ENCODE measurements at places on chromosomes 2 and 18.

DNA sequence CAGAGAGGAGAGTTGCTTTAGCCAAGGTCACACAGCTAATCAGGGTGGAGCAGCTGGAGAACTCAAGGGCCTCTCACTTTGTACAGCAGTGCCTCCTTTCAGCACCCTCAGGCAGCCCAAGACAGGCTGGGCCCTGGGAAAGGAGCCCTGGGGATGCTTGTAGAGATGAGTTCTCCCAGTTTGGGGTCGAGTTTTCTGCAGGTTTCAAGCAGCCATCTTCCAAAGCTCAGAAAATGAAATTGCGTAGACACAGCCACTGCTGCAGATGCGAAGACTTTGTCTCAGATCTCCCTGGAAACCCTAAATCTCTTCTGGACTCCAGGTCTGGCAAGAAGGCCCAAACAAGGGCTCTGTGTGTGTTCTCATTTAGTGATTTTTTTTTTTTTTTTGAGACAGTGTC, 22.5 kb downstream of the THNSL2 start:
- DNase-seq: no peak

- DNase-seq: no peak
Observed at GRCh38 chr2:9790702-9791225, 52.5 kb upstream of the TAF1B start.

DNA sequence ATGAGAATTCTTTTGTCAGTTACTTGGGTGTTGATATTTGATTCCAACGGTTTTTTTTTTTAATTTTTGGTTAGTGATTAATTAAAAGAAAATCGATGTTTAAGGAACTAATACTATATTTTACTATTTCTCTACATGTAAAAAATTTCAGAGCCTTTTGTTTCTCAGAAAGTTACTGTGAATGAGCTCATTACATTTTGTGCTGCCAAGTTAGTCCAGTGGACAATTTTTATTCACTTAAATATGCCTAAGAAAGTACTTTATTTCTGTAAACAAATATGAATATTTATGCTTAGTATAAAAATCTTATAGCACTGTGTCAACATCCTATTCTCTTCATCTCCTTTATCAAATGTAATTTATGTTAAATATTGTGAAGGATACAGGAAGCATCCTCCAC, 309.3 kb downstream of the CTNNA2 start:
- DNase-seq: no peak

DNA sequence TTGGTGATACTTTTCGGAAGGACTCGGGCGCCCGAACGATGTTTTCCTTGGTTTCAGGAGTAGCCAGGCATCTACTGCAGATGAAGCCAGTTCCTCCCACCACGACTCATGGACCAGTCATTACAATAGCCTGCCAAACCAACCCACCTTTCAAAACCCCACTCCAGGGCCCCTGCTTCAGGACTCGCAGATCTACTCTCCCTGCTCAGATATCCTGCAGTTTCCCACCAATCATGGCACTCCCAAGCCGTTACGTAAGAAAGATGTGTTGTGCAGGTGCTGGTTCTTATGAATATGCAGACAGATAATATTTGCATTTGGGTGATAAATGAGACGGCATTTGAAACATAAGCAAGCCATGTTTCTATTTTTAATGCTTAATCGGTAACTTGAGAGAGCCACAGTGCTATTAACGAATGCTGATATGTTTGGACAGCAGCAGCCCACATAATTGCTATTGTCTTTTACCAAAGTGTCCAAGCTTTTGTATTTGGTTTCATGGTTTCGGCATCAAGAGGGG, 3.5 kb upstream of the CYS1 start:
- DNase-seq: no peak

- DNase-seq: no peak
Observed at GRCh38 chr2:46367286-46367685, 70.1 kb downstream of the EPAS1 start.

DNA sequence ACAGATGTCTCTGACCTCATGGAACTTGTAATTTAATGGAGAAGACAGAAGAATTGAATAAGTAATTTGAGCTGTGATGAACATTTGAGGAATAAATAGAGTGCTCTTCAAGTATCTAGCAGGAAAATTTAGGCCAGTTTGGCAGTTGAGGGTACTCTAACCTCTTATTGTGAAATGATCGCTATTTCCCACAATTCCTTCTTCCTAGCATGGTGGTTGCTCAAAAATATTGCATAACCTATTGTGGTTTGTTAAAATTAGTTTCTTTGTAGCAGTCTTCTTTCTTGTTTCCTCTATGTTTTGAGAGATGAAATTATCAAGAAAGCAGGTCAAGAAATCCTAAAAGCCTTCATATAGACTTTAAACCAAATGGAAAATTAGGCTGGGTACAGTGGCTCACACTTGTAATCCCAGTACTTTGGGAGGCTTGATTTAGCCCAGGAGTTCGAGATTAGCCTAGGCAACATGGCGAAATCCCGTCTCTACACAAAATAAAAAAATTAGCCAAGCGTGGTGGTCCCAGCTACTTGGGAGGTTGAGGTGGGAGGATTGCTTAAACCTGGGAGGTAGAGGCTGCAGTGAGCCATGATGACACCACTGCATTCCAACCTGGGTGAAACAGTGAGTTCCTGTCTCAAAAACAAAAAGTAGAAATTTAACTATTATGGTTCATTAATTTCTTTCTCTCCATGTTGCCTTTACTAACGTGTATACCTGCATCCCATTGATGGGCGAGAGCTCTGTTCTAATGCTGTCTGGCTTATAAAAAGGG, 58.7 kb downstream of the RBKS start:
- DNase-seq: no peak

DNA sequence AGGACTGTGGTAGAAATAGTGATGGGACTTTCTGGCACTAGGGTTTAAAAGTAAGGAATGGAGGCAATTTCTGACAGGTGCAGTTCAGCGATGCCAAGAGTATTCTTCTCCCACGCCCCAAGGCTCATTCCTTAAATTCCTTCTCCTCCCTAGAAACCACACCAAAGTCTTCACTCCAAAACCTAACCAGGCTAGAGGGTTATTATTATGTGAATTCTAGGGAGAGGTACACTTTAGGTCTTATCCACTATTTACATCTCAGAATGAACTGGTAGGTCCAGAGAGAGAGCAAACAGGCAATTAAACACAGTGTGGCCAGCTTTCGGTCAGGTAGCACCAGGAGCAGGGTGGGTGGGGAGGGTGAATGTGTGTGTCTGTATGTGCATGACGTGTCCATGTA, 11.4 kb downstream of the IL1F10 start:
- no peak for DNase-seq

DNA sequence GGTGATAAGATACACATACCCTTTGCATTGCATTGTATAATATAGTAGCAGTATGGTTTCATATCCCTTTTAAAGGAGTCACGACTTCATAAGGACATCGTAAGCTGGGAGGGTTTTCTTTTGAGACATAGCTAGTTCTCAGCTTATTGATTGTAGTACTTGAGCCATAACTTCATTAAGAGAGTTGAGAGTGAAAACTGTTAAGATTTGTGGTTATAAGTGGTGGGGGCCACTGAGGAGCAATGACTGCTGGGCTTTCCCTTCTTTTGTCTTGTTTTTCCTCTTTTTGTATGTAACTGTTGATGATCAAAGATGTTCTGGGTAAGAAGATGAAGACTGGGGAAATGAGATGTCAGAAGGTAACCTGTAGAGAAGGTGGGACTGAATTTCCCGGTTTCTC, 11.0 kb downstream of the EIF5B start:
- no peak for DNase-seq

DNA sequence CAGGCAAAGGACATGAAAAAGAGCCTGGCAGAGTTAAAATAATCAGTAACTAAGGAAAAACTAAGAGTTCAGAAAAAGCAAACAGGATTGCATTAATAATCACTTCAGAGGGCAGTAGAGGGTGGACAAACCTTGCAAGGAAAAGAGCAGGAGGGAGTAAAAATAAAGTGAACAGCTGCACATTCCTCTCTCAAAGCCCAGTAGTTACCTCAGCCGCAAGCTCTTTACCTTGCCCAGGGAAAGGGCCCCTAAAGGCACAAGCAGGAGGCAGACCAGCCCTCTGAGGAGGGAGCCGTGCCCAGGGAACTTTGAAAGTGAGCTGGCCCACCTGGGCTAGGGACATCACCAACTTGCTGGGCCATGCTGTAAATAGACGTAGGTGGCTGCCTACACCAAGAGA, 196.9 kb downstream of the C1D start:
- no peak for DNase-seq

DNA sequence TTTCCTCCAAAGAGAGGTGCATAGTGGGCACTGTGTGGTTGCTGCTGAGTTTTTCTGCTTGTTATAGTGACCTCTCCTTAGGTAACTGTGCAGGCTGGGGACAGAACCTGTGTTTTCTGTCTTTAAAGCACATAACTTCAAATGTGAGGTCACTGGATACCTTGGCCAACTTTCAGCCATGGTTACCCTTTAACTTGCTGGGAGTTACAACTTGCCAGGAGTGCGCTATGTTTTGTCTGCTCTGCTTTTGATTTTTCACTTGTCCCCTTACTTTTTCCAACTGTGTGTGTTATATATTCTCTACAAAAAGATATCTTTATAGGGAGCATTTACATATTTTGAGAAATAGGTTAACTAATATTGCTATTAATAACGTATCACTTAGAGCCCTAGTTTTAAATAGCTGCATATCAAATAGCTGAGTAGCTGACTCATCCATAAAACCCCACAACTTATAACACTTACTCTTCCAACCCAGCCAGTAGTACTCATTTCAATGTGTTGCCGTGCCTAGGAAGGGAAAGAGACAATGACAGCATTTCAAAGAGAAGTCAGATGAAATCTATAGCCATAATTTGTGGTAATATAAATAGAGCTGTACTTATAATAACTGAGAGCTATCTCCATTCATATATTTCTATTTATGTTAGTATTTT, 51.6 kb downstream of the DPP4 start:
- no peak for DNase-seq

DNA sequence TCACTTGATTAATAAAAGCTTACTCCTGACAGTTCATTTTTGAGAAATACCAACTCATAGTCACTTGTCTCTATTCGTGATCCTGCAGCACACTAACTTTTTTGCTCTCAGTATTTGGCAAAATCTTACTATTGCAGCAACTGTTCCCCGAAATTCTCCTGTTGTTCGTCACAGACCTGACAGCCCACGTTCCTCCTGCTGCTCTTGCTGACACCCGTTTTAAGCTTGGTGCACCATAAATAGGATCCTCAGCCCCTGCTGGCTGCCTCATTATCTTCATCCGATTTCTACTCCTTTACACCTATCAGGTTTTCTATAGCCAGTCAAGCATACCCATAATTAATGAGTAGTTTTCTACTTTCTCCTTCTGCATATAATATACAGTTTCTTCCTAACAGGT, 368.8 kb downstream of the PLCL1 start:
- no peak for DNase-seq

GRCh38 chr2:200873560-200873959, 9.1 kb upstream of the CLK1 start:
- DNase-seq: no peak

DNA sequence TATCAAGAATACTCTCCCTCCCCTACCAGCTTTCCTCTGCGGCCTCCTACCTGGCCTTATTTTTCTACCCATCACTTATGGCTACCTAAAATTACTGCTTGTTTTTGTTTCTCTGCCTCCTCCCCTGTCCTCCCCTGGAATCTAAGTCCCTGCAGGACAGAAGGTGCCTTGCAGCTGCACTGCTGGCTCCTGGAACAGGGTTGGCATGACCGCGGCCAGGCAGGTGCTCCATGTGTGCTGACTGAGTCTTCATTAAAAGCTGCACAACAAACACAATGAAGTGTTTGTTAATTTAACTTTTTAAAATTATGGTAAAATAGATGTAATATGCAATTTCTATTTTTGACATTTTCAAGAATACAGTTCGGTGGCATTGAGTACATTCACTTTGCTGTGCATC, 171.9 kb upstream of the FHL2 start:
- DNase-seq: no peak

DNA sequence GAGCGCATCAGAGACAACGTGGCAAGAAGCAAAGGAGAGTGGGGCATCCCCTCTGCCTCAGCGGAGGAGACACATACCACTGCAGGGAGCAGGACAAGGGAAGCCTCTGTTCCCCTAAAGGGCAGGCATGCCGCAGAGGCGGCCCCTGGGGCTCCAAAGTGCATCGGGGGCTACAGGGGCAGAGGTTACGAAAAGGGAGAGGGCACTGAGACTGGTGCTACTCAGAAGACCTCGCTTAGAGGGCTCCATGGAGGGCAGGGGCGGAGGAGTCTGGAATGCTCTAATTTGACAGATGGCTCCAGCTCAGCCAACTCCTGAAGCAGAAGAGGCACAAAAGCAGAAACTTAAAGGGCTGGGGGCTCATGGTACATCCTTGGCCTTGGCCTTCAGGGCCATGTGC, 39.8 kb downstream of the FAM178B start:
- no peak for DNase-seq

- DNase-seq: no peak
Observed at GRCh38 chr2:192051533-192051932, 143.2 kb downstream of the TMEFF2 start.

- no peak for DNase-seq
Observed at GRCh38 chr2:650343-651310, 26.6 kb downstream of the TMEM18 start.

DNA sequence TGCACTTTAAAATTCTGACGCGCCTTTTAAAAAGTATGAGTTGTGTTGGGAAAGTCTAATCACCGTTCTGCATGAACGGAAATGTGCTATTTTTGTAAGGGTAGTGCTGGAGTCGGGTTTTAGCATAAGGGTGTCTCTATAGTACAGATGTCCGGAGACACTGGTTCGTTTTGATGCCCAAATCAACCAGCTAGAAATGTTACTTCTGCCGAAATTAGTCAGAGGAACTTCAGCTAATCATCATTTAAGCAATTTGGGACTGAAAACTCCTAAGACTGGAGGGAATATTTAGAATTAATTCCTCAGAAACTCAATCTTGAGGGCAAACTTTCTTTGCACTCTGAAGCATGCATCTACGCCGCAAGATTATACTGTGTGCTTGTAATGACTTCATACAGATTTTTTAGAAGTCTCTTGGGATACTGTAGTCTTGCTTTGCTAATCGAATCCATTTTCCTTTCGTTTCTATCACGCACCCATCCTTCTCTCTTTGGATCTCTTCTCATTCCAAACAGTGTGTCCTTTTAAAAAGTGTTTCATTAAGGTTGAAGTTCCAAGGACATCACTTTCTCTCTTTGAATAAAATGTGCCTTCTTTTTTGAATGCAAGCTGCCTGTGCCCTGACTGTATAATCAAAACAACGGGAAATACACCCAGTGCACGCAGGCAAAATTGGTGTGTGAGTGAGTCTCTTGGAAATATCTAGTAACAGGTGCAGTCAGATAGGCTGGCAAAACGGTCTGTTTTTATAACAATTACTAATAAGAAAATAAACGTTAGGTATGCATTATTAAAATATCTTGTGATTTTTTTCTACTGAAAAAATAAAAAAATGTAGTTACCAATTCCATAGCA, 270.9 kb upstream of the TCF4 start:
- DNase-seq: no peak

DNA sequence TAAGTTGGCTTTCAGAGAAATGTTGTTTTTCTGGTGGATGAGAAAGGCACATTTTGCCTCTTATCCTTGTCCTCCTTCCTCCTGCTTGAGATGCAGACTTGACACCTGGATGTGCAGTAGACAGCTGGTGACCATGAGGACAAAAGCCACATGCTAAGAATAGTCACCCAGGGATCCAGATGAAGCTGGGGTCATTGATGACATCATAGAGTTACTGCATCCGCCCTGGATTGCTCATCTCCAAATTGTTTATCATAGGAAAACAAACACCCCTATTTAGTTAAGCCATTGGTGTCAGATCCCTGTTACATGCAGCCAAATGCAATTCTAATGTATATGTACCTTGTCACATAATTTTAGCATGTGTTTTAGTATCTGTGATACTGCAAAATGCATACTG, 16.3 kb upstream of the SLC1A4 start:
- no peak for DNase-seq

GRCh38 chr2:58532641-58533040, 291.5 kb upstream of the FANCL start:
- DNase-seq: no peak

GRCh38 chr2:46666754-46667153, 187.4 kb downstream of the TMEM247 start:
- no peak for DNase-seq
